ENCODE measurements at places on chromosomes 13 and 19.

- DNase-seq, result no peak
These were observed 12.9 kb upstream of the TMEM255B start for GRCh38 chr13:113746143-113746525.

DNA sequence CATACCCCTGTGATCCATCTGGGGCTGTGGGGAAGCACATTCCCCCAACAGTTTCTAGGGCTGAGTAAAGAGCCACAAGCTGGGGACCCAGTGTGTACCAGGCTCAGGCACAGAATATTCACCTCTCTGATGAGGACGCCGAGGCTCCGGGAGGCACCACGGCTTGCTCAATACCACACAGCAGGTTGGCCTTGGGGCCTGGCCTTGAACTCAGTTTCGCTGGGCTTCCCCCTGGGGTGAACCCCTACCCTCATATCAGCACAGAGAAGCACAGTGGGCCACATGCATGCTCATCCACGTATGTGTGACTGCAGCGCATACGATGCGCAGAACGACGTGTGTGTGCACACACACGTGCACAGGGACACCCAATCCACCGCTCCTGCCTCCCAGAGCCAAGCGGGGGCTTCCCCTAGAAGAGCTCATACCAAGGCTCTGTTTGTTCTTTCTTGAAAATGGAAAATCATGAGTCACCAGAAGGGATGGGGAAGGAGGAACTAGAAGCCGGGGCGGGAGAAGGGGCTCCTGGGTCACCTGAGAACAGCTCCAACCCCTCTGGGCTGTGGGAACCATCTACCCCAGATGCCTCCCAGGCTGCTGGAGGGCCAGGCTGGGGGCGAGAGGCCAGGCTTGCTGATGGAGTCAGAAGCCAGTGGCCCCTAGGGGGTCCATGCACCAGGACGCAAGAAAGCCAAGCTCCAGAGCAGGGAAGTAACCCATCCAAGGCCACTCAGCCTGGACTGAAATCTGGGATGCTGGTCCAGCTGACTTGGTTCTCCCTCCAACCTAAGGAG is 4.9 kb upstream of the PDE4C start:
- DNase-seq, result no peak

DNA sequence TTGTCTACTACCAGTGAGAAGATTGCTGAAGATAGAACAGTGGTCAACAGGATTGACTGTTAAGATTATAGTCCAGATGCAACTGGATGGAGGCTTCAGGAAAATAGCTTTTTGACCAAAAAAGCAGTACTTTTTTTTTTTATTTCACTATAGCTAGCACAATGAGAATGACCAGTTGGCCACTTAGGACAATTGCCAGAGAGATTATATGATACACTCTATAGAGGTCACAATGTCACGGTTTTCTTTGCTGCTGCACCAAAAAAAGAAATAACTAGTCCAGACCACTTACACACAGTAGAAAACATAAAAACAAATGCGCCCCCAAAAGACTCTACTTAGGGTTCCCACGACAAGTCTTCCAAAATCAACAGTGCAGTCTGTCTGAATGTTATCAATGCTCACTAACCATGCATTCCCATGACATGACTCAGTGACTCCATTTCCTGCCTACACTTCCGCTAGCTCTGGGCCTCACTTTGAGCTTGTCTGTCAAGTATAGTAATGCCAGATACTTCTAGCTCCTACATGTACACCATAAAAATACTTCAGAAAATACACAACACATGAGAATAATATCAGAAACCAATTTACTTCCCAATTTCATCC is 209.1 kb upstream of the STARD13 start:
- no peak for DNase-seq

DNA sequence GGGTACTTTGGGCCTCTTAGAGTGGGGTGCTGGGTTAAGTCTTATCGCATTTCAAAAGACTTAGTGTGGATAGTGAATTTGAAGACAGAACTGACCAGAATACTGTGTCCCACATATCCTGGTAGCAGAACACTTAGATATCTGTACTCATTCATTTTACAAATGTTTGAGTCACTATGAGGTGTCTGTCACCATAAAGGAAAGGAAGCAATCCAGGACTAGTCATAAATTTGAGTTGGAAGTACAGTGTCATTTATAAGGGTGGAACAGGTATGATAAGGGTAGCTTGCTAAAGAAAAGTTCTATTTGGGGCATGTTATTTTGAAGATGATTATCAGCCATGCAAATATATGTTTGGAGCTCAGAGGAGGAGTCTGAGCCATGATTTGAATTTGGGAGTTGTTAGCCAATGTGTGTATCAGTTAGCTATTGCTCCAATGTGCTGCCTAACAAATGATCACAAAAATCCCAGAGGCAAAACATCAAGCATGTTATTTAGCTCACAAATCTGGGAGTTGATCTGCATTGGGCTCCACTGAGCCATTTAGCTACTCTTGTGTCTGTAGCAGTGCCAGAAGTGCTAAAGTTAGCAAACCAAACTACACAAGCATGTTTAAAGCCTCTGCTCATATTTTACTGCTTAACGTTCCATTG is 20.3 kb downstream of the ZNF699 start:
- no peak for DNase-seq

DNA sequence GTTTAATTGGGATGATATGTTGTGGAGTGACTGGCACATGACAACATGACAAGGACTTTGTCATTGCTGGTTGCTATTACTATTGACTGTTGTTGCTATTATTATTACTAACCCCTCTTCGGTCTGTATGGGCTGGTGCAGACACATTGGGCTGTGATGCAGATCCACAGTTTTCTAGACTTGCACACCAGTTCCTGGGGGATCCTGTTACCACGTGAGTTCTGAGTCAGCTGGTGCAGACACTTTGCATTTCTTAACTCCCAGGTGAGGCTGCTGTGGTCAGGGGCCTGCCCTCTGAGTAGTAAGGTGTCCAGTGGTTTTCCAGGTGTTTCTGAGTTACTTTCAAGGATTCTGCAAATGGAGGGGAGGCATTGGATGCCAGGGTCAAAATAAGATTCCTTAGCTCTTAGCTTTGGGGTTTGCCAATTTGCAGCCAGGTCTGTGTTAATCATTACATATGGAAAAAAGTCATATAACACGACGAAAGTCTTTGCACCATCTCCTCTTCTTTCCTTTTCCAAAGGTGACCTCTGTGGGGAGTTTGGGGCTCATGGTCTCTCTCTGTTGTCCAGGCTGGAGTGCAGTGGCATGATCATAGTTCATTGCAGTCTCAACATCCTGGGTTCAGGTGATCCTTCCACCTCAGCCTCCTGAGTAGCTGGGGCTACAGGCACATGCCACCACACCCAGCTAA is 19.3 kb downstream of the BICRA start:
- no peak for DNase-seq

- DNase-seq, result no peak
These were observed 757 bp downstream of the CCDC124 start for GRCh38 chr19:17933414-17934129.

DNA sequence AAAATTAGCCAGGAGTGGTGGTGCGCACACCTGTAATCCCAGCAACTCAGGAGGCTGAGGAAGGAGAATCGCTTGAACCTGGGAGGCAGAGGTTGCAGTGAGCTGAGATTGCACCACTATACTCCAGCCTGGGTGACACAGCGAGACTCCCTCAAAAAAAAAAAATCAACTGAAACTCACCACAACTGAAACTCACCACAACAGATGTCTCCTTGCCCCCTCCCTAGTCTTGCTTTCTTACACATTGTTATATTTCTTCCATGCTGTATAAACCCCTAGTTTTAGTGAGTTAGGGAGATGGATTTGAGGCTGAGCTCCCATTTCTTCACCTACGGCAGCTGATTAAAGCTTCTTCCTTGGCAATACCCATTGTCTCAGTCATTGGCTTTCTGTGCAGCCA is 3.3 kb downstream of the ZIM3 start:
- DNase-seq, result no peak
